KBM-7 (cell line): ENCODE measurements at places on chromosomes 3 and 15.

DNA sequence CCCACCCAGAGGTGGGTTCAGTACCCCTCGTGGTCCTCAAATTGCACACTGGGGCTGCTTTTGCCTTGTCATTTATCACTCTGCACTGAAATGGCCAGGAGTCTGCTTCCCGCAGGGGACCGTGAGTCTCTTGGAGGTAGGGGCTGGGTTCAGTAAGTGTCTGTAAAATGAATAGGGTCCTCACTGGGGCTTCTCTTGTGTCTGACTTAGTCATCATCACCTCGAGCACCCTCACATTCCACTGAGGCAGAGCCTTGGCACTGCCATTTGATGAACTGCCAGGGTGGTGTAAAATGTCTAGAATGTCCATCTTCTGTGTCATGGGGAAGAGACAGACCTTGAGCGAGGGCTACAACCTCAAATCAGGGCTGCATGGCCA is 61.0 kb upstream of the RYK start:
- no peak for DNase-seq

GRCh38 chr3:59526999-59527398 is 477.2 kb upstream of the CFAP20DC start:
- DNase-seq, result no peak

GRCh38 chr15:94843060-94843459 is 611.7 kb downstream of the MCTP2 start:
- no peak for DNase-seq

GRCh38 chr15:88904257-88904623 is 8.9 kb upstream of the HAPLN3 start:
- DNase-seq, result no peak
